ENCODE measurements at places on chromosomes 2 and 18.
A peak's percentile ranks its signal among the peaks of the same experiment; 100 is the strongest.

DNA sequence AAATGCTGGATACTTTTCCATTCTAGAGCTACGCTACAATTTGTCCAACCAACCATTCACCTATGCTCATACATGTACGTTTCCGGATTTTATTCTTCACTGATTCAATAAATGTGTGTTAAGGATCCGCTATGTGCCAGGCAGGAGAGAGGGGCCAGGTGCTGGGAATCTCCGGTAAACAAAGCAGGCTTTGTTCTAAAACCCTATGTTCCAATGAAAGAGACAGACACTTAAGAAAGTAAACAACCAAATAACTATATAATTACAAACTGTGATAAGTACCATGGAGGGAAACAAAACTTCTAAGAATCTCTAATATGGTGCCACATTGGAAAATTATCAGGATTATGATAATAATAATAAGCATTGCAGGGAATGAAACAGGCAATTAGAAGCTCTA is 22.2 kb upstream of the POMC start:
- no peak for DNase-seq

- peak; percentile 7 for DNase-seq
Observed at GRCh38 chr18:57353940-57354461, 1.6 kb downstream of the ST8SIA3 start.

DNA sequence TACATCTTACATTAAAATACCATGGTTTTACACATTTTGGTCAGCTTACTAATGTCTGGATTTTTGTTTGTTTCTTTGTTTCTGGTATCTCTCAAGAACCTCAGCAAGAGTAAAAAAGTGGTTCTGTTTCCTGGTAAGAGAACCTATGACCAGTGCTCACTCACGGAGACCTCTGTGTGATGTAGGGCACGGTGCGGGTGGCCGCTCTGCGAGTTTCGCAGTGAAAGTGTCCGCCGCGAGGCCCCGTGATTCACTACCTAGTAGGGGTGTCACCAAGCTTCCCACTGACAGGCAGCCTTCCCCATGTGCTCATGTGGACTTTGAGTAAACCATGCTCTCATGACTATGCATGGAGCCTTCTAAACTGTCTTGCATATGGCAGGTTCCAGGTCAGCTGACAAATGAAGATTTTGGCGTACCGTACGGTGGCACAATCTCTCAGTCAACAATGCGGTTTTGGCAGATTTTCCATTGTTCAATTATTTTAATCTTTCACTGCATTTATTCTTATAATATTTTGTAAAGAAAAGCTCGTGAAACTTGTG is 137.3 kb downstream of the DCDC2C start:
- no peak for DNase-seq

- DNase-seq, result no peak
Observed at GRCh38 chr2:127593228-127594115, 52.5 kb upstream of the GPR17 start.

GRCh38 chr2:198702796-198703195 is 754.9 kb downstream of the SATB2 start:
- no peak for DNase-seq

DNA sequence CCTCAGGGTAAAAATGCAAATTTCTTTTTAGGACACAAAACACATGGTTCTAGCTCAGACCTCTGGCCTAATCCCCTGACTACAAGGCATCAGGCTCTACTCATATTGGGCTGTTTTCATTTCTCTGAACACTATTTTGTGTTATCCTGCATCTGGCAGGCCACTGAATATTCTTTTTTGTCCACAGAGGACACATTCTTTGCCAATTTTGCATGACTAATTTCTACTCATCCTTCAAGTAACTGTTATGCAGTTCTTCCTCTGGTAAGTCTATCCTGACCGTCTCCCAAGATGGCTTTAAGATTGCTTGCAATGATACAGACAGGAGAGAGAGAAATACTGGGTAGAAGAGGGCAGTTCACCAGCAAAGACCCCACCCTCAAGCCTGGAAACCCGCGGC is 107.6 kb upstream of the RGPD4 start:
- DNase-seq, result no peak

DNA sequence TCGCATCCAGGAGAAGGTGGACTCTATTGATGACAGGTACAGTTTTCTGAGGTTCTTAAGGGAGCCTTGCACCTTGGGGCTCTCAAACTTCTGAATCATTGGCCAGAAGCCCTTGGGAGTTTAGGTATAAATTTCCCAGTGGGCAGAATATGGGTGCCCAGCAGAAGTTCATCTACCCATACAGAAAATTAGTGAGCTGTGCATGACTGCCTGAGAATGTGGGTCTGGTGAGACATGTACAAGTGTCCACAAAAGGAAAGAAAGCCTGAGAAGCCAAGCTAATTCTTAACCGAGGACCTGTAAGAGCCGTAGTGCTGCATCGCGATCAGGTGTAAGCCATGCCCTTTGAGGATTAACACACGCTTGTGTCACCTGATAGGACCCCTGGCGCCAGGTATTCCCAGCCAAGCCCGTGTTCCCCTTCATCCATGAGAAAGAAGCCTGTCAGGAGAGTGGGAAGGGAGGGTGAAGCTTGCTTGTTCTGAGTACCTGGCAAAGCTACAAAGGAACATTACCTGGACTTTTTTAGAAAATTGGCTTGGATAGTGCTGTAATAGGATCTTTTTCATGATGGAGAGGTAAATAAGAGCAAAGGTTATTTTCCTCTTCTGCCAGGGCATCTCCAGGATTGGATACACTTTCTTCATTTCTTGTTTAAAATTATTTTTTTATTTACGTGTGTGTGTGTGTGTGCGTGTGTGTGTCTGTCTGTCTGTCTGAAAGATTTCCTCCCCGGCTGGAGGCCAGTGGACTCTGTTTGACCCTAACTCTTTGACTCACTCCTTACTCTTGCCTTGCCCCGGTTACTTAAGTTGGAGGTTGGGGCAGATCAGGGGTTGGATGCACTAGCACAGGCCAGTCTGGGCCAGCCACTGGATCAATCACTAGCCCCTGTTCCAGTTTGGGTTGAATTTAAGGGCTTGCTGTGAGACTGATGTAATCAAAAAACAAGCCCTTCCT is 90.4 kb upstream of the EML6 start:
- peak; percentile 95 for DNase-seq

- no peak for DNase-seq
Observed at GRCh38 chr2:102155703-102156515, 13.4 kb downstream of the IL1R1 start.

GRCh38 chr2:122451040-122451439 is 695.6 kb downstream of the TSN start:
- DNase-seq, result peak; percentile 16

GRCh38 chr2:153971250-153971649 is 99.5 kb downstream of the GALNT13 start:
- DNase-seq, result no peak

- DNase-seq, result no peak
Observed at GRCh38 chr18:78980279-78980771, 707 bp downstream of the SALL3 start.

DNA sequence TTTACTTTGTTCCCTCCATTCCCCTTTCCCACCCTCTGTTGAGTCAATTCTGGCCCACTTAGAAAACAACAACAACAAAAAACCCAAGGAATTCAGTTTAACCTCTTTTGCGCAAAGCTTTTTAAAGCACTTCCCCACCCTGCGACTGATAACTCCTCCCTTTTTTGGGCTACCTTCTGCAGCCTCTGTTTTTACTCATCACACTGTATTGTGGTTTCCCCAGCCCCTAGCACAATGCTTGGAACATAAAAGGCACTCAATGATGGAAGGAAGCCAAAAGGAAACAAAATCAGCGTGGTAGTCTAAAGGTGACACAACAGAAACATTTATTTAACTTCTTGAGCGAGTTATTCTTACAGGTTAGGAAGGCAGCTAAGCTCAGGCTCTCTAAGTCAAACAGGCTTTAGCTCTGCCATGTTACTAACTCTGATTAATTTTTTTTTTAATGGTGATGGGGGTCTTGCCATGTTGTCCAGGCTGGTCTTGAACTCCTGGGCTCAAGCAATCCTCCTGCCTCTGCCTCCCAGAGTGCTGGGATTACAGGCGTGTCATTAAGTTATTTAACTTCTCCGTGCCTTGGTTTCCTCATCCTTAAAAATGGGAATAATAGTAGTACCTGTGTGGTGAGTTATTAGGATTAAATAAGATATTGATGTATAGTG is 1.3 kb downstream of the CEP68 start:
- DNase-seq, result no peak

GRCh38 chr2:46169467-46169866 is 127.7 kb upstream of the EPAS1 start:
- DNase-seq, result no peak

DNA sequence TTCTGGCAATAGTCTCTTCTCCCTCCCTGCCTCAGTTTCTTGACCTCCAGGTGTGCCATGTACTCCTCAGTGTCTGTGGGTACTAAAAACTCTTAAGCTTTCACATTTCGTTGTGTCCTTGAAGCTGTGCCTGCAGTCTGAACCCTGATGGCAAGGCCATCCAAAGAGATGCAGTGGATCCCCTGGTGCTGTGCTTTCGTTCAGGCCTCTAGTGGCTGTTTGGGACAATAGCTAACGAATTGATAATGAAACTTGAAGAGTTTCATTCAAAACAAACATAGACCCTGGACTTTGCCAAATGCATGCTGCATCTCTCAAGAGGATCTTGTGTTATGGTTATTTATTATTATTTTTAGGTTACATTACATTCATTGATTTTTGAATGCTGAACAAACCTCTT is 523.1 kb upstream of the FSIP2 start:
- no peak for DNase-seq

GRCh38 chr2:10392951-10393639 is 55.0 kb downstream of the ODC1 start:
- no peak for DNase-seq

- no peak for DNase-seq
Observed at GRCh38 chr2:191757208-191757607, 79.3 kb downstream of the NABP1 start.

DNA sequence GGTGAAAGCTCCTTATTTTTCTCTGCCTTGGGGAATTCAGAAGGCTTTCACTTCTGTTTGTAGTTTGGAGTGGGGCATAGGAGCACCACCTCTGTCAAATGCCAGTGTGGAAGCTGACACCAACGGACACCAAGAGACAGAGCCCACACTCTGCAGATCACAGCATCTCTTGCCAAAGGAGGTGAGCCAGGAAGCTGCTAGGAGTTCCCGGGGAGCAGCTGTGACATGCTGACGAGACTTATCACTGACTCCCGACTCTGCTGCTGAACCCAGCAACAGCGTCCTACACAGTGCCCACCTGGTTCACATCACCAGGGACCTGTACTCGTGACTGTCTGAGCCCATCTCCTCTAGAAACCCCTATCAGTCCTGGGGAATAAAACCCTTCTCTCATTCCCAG is 8.1 kb downstream of the TEX51 start:
- no peak for DNase-seq

- no peak for DNase-seq
Observed at GRCh38 chr18:32355896-32356295, 114.8 kb downstream of the GAREM1 start.

- DNase-seq, result no peak
Observed at GRCh38 chr18:47441914-47442313, 190.5 kb upstream of the SKOR2 start.

DNA sequence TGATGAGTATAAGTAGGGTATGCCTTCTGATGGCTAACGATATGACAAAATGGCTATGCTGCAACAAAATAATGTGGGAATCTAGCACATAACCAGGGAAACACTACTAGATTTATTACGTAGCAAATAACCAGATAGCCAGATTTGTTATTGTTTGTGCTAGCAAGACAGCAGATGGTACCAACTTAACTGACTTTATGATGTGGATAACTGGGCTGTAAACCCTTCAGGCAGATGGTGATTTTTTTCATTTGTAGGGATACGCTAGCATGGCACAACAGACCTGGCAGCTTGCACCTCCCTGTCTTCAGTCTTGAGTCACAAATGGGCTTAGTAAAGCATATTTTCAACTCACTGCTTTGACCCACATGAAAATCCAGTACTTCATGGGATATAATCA is 48.7 kb downstream of the PRELID3A start:
- DNase-seq, result no peak

- no peak for DNase-seq
Observed at GRCh38 chr2:182019731-182020130, 34.1 kb downstream of the PPP1R1C start.

DNA sequence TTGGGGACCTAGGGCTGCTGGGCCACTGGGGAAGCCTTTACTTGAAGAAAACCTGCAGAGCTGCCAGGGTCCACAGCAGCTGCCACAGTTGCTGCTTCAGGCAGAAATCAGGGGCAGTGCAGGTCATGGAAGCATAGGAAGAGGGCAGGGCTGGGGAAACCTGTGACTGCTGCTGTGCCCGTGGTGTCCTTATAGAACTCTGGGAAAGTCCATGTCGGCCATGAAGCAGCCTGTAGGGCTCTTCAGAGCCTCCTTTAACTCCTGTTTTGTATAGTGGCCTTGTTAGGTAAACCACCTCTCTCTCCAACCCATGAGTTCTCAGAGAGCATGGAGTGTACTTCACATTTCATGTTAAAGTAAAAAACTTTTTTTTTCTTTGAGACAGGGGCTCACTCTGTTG is 62.1 kb downstream of the SMAD4 start:
- no peak for DNase-seq
